Renal pelvis (tissue), 12 donors: ENCODE measurements at places on chromosomes 12 and 14. TPM values are rescaled to one million over a fixed set of nuclear protein-coding genes. Genes with fewer than 3 reads are reported as not detected.
A peak's percentile ranks its signal among the peaks of the same experiment; 100 is the strongest.

GRCh38 chr12:29700761-29701481 is 82.8 kb downstream of the TMTC1 start:
- peak; percentile 34 for DNase-seq

GRCh38 chr12:73598626-73599025 is 939.0 kb upstream of the ATXN7L3B start:
- no peak for DNase-seq

DNA sequence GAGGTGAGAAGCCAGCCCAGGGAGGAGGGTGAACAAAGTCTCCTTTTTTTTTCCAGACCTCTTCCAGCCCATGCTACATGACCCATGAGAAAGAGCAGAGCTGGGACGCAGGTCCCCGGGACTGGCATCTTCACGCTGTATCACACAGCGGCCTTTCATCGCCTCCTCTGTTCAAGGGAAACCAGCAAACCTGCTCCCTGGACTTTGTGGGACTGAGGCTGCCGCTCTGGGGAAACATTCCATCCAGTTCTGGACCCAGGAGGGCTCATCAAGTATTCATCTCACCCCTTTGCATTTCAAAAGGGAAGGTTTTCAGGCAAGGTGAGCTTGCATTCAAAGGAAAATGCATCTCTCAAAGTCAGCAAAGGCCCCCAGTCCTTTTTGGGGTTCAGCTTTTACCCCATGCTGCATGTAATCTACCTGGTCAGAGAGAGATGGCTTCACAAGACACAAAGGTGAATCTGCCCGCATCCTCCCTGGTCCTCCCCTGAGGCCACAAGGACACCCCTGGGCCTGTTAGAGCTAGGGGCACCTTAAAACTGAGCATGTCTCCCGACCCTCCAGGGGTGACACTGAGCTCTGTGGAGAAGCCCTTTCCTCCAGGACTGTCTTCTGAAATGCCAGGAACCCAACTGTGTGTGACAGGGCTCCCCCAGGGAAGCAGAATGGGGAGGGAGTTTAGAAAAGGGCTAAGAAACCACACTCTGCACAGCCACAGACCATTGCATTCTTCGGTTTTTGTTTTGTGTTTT is 21.2 kb upstream of the MEG3 start:
- DNase-seq: no peak

- DNase-seq: no peak
These were observed 61.1 kb downstream of the PITPNM2 start for GRCh38 chr12:123089631-123090353.

DNA sequence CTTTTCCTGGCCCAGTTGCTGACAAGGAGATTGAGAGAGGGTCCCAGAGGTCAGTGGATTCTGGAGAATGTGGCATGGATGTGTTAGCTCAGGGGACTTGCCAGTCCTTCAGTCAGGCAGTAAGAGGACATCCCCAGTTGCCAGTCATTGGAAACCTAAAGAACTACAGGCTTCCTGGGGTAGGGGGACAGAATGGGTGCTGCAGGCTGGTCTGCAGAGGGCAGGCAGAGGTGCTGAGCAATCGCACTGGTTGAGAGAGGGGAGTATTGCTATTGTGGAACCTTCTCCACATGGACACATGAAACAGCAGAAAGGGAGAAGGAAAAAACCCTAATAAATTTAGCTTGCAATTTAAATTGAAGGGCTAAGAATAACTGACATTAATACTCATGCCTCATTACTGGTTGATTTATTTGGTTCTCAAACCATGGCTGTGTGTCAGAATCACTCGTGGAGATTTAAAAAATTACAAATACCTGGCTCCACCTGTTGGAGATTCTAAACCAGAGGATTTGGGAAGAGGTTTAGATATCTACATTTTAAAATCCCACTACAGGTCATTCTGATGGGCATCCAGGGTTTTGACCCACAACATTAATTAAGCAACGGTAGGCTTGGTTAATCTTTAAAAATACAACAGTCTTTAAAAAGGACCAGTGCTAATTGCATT is 71.2 kb upstream of the SLC38A2 start:
- no peak for DNase-seq

CMTM5 gene
- polyA plus RNA-seq: 2.6 TPM

DNA sequence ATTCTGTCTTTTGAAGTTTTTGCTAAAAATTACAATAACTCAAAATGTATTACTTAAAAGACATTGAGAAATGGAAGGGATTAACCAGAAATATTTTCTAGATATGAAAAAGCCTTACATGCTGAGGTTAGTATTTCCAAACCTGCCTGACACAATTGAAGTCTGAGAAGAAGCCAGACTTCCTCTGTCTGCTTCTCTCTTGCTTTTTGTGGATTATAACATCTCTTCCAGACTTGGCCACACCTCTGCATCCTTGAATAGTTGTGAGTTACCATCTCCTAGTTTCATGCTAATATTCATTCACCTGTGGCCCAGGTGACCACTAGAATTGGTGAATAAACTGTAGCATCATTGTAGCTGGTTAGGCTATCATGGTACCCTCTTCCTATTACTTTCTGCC is 497.6 kb downstream of the SLC16A7 start:
- no peak for DNase-seq

DNA sequence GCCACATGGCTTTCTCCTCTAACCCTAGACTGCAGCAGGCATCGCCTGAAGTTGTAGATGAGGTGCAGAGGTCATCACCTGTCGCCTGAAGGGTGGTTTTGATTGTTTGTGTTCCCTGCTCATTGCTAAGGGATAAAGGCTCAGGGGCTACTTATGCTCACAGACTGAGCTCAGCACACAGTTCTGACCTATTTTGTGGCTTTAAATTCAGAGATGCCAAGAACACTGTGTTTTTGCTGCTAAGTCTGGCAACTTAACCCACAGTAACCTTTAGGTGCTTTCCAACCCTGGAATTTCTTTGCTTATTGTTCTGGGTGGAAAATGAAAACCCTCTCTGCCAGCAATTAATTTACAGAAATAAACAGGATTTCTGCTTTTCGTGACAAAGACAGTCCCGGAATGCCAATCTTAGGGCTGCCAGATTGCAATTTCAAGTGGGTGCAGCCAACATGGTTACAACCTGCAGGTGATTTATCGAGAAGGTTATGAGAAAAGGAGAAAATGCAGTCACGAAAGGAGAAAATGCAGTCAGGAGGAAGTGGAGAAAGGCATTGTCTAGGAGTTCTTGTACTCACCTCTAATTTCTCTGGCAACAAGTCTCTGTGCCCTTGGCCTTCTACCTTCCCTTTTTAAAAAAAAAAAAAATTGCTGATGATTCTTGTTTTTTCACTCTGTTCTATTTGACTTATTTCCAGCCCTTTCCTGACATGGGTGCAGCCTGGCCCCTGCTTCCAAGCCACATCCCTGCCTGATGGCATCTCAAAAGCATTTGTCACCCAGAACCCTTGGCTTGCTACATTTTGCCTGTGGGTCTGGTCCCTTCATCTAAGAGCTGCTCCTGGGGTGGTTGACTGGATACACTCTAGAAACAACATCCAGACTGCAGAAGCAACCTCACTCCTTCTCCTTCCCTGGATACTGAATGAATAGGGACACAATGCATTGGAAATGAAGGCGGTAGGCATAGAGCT is 23.3 kb downstream of the NPC2 start:
- DNase-seq: no peak

DNA sequence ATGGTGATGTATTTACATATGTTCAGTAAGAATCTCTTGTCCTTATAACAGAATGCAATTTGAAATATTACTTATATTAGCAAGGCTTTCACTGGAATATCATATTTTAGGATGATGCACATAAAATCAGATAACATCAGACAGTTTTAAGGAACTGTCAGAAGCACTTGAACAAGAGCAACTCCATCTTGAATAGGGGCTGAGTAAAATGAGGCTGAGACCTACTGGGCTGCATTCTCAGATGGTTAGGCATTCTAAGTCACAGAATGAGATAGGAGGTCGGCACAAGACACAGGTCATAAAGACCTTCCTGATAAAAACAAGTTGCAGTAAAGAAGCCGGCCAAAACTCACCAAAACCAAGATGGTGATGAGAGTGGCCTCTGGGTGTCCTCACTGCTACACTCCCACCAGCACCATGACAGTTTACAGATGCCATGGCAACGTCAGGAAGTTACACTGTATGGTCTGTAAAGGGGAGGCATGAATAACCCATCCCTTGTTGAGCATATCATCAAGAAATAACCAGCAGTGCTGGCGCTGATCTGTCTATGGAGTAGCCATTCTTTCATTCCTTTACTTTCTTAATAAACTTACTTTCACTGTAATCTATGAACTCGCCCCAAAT is 27.6 kb upstream of the ETV6 start:
- no peak for DNase-seq
